ENCODE measurements at places on chromosomes 7 and 10.

DNA sequence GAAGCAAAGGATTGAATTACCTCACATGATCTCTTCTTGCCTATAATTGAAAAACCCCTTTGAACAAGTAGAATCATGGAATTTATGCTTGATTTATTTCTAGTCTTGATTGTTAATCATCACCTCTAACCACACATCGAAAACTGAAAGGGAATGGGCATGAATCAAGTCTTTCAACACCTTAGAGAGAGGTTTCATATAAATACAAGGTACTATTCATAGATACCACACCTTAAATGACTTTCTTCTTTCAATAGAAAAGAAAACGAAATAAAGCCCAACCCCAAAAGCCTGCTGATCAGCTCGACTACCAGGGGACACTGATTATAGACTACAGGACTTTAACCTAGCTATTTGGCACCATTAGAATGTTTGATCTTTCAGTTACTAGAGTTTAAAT lies 128.6 kb upstream of the PTPRZ1 start:
- no peak for DNase-seq

GRCh38 chr7:1474736-1475135 lies 15.5 kb upstream of the MICALL2 start:
- DNase-seq, result no peak

DNA sequence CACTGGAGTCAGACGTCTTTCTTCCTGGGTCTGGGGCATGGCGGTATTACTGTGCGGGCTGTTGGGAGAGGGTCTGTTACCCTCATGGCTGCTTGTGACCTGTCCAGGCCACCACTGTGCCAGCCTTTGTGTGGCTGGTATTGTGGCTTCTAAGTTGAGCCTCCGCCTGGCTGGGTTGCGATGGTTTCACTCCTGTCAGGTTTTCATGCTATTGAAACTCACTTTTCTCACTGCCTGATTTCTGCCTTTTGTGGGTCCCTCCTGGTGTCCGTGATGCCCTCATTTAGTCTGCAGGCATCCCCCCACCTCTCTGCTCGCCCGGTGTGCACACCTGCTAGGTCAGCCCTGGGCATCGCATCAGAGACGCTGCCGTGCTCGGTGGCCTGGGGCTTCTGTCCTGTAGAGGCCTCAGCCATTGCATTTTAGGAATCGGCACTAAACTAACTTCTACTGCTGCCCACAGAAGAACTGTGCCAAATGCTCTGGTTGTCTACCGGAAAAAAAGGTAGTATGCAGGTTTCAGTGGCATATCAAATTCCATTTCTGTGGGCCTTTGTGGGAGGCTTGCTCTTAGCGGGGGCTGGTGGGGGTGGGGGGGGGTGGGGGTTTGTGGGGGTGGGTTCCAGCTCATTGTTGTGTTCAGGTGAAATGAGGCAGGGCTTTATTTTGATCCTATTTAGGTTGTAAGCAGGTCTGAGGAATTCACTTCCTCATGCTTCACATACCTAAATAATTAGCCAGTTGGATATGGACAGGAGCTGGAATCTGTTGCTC lies 64.3 kb downstream of the MGMT start:
- no peak for DNase-seq

- DNase-seq, result no peak
These were observed 11.0 kb downstream of the TMEM140 start for GRCh38 chr7:135158874-135159273.

DNA sequence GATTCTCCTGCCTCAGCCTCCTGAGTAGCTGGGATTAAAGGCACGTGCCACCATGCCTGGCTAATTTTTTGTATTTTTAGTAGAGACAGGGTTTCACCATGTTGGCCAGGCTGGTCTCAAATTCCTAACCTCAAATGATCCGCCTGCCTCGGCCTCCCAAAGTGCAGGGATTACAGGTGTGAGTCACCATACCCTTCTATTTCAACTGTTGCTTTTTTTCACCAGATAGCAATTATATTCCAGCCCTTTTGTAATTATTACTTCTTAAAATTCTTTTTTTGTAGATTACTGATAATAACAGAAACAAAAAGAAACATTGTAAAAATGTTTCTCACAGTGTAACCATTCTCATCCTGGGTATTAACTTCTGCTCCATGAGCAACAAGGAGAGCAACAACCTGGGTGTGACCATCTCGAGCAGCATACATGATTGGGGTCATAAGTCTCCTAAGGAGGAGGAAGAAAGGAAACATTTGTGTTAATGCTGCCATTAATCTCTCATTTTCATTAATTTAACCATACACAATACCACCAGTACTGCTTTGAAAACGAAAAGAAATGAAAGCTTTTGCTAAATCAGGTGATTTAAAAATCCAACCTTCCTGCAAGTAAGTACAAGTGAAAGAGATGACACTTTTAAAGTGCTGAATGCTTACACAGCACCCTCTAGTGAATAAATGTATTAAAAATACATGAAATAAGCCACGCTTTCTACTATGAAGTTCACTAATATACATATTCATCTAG lies 41.8 kb downstream of the ASZ1 start:
- DNase-seq, result no peak

DNA sequence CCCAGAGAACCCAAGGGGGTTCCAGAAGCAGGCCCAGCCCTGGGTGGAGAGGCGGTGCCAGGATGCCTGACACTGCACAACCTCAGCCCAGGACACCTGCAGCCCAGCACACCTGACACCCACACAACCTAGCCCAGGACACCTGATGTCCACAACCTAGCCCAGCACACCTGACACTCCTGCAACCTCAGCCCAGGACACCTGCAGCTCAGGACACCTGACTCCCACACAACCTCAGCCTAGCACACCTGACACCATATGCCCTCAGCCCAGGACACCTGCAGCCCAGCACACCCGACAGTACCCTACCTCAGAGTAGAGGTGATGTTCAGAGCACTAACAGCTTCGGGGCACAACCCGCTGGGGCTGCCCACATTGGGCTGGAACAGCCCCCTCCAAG lies 87.3 kb downstream of the PAXIP1 start:
- no peak for DNase-seq

DNA sequence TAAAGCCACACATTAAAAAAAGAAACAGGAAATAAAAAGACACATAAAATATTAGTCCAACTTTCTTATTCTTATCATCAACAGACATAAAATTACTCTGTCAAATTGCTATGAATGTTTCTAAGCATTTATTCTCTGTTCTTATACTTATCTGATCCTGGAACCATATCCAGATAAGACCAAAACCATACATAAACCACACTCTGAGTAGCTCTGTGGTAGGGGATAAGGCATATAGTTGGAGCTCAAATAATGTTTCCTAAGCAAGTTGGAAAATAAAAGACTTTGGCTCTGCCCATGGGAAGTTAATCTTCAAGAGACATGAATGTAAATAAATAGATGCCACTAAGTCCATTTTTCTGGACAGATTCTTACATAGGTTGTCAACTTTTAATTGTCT lies 103.1 kb upstream of the PLXDC2 start:
- DNase-seq, result no peak

DNA sequence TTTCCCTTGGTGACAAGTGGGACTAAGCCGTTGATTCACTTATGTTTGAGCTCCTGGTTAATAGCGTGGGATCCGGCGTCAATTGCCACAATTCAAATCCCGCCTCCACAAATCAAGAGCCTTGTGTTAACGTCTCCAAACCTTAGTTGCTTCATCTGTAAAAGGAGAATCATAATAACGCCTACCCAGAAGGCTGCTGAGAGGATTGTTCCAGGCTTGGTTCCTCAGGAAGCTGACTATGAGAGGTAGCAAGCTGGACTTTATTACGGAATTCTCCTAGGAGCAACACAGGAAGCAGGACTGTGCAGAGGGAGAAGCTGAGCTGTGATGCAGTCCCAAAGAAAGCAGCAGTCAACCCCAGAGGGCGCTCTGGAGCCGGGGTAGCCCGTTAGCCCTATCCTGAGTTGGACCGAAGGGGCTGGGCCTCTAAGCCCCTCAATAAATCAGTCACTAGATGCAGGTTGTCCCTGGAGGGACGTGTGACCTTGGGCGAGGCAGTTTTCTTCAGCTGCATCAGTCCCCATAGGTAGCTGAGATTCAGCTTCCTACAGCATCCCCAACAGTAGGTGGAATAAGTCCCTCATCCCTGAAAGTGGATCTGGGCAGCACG lies 6.9 kb upstream of the BAG3 start:
- no peak for DNase-seq

DNA sequence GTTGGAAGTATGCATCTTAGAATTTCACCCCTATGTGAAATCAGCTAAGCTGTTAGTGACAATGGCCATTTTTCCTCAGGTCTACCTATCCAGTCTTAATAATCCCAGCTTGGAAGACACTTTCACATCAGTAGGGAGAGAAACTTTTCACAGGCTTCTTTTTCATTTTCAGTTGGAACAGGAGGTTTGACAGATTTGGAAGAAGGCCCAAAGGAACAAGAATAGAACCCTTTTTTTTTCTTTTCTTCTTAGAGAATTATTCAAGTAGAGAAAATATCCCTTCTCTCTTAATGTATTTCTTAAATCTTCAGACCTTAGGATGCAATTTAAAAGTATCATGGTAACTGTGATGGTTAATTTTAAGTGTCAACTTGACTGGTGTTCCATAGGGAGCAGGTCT lies 410.5 kb upstream of the C7orf33 start:
- DNase-seq, result no peak

- DNase-seq, result no peak
These were observed 720 bp upstream of the RFC2 start for GRCh38 chr7:74254858-74255379.

All from stimulated activated CD8-positive, alpha-beta memory T cell treated with anti-CD3 and anti-CD28 coated beads, Interleukin-4, amount 100 ng/mL, for 1 hour (primary cell).